ENCODE measurements at places on chromosomes 3 and 15.

- no peak for DNase-seq
Observed at GRCh38 chr3:18572809-18573208, 147.7 kb upstream of the SATB1 start.

GRCh38 chr3:125045194-125045593 lies 10.6 kb downstream of the HEG1 start:
- no peak for DNase-seq

GRCh38 chr3:29822071-29822470 lies 541.2 kb downstream of the RBMS3 start:
- DNase-seq, result no peak

GRCh38 chr15:86300390-86301125 lies 220.9 kb downstream of the AGBL1 start:
- DNase-seq, result no peak

GRCh38 chr3:115251509-115251908 lies 104.4 kb upstream of the ZBTB20 start:
- no peak for DNase-seq

DNA sequence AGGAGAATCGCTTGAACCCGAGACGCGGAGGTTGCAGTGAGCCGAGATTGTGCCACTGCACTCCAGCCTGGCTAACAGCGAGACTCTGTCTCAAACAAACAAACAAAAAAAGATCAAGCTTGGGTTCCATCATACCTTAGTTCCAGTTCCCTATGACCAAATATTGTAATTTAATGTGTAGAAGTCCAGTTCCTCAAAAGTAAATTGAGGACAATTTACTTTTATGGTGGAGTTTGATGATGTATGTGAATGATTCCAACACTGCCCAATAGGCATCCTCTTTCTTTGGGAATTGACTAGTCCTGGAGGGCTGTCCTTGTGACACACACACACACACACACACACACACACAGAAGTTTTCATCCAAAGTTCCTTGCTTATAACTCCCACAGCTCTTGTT lies 2.8 kb upstream of the PKM start:
- no peak for DNase-seq

DNA sequence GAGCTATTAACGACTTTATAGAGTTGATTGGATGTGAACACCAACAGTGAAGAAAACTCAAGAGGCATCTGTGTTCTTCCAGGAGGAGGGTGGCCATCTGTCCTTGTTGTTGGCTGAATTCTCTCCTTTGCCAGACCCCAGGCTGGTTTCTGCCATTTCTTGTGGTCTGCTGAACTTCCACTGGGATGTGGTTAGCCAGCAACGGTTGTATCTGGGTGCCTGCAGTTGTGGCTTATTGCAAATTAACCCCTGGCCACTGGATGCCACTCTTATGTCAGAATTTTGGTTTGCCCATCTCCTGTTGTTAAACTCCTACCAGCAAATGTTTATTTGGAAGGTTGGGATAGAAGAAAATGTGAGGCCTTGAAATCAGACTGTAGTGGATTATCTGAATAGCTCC lies 163.6 kb upstream of the TBC1D5 start:
- DNase-seq, result no peak

GRCh38 chr3:140809316-140809715 lies 131.5 kb downstream of the TRIM42 start:
- no peak for DNase-seq

DNA sequence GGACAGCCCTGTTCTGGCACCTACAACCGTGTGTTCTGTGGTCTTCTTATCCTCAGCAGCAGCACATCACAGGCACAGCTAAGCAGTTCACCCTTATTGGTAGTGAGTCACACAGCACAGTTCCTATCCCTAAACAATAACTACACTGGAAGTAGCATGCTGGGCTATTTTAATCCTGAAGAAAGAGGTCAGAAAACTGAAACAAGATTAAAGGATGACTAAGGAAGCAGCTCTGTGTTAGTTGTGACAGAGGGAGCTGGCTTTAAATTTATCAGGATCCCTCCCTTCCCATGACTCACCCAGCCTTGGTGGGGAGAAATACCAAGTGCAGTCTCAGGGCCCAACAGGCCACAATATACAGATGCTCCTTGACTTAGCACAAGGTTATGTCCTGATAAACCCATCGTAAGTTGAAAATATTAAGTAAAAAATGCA lies 144.3 kb downstream of the ERC2 start:
- DNase-seq, result no peak

DNA sequence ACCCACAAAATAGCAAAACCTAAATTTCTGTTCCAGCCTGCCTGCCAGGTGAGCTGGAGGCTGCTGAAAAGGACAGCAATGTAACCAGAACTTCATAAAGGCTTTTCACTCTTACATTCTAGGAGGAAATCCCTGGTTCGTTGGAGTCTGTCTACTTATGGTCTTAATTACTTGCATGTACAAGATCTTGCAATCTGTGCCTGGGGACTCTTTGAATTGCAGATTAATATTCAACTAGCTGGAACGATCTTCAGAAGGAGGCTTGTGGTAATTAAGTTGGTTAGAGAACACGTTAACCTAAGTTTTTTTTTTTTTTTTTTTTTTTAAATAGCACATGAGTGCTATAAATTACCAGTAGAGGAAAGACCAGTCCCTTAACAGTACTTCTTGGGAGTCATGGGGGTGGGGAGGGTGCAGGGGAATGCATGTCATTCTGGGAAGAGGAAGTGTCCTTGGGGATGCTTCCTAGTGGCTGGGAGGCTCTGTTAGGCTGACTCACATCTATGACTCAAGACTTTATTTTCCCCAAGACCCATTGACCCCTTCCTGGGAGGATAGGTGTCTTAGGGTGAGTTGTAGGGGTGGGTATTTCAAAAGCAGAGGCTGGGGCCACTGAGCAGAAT lies 139.8 kb downstream of the RAB11A start:
- no peak for DNase-seq

DNA sequence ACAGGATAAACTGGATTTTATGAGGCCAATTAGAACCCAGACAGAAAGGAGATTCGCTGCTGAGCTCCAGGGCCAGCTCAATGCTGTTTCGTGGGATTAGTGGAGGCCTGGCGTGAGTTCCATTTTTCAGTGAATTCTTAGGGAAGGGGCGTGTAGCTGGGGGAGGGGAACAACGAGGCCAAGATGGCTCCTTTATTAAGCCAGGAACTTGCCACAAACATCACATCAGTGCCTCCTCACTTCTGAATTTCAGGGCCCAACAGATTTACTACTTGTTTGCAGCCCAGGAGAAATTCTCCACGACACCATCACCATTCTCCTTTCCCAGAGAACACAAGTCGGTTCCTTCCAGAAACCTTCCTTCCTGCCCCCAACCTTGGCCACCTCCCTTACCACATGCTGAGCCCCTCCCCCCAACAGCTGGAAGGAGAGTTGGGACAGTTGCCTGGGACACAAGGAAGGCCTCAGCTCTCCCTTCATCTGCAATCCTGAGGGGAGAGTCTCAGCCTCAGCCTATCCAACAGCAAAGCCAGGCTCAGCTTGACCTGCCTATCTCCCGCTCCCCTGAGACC lies 5.8 kb downstream of the IGDCC4 start:
- DNase-seq, result no peak

GRCh38 chr3:140031170-140031569 lies 96.2 kb downstream of the CLSTN2 start:
- DNase-seq, result no peak

- DNase-seq, result no peak
Observed at GRCh38 chr15:65369651-65370050, 8.2 kb downstream of the IGDCC3 start.

GRCh38 chr3:37861620-37862041 lies at the start of gene CTDSPL:
TSS of gene CTDSPL (plus strand) at chr3:37861880. CDS start at chr3:37862200, 320 bp downstream.
- peak; percentile 49 for DNase-seq

- no peak for DNase-seq
Observed at GRCh38 chr3:72960812-72961518, 35.6 kb upstream of the PPP4R2 start.

GRCh38 chr3:56917361-56918110 lies 115.8 kb upstream of the ARHGEF3 start:
- DNase-seq, result peak; percentile 68

GRCh38 chr15:47950447-47950846 lies 170.3 kb upstream of the SLC24A5 start:
- DNase-seq, result no peak

All from GM13976 (cell line).